ENCODE measurements at places on chromosomes 2 and 18.

DNA sequence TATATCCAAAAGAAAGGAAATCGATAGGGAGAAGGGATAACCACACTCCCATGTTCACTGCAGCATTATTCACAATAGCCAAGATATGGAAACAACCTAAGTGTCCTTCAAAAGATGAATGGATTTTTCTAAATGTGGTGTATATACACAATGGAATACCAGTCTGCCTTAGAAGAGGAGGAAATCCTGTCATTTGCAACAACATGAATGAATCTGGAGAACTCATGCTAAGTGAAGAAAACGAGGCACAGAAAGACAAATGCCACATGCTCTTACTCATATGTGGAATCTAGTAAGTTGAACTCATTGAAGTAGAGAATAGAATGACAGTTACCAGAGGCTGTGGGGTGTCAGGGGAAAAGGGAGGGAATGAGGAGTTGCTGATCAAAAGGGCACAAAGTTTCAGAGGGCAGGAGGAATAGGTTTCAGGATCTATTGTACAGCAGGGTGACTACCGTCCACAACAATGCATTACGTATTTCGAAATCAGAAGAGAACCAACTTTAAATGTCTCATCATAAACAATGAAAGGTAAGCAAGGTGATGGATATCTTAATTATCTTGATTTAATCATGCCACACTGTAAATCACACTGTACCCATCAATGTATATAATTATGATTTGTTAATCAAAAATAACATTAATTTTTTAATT, 46.1 kb downstream of the SIGLEC15 start:
- DNase-seq, result no peak

- DNase-seq, result no peak
These were observed 53.4 kb downstream of the KLF7 start for GRCh38 chr2:207112383-207112782.

DNA sequence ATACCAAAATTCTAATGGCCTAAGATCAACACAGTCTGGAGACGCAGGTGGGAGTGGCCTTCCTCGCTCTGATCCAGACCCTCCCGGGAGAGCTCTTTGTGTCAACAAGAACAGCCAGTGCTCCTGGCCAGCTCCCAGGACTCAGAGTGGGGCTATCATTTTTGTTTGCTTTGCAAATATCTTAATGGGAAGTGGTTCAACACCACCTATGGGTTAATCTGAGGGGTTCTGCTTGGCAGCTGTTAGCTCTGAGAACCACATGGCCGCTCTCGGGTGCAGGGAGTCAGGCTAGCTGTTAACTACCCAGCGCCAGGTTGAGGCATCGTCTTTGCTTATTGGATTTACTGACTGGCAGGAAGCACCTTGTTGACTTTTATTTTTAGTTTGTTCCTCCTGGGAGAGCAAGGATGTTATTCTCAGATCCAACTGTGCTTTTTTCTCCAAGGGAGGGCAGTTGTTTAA, 184.8 kb upstream of the SP5 start:
- no peak for DNase-seq

GRCh38 chr18:33673689-33674088, 95.7 kb downstream of the ASXL3 start:
- no peak for DNase-seq

GRCh38 chr2:114083717-114084387, 194.0 kb downstream of the ACTR3 start:
- no peak for DNase-seq

GRCh38 chr2:145325485-145325884, 805.6 kb upstream of the ZEB2 start:
- no peak for DNase-seq

DNA sequence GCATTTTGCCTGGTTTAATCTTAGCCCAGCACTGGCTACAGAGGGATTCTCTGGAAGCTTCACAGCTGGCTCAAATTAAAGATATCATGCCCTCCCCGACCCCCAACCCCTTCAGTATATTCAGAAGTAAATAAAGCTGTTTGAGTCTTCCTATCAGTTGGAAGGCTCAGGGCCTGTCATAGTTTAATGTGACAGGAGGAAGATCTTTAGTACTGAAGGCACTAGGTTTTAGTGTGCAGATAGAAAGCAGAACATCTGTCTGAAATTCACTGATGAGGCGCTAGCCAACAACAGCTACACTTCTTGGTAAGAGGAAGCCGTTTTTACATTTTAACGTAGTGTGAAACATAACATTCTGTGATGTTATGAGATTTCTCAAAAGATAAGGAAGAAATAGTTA, 969.1 kb upstream of the CDH2 start:
- DNase-seq, result no peak

- no peak for DNase-seq
These were observed 303.9 kb downstream of the EIPR1 start for GRCh38 chr2:3073704-3074103.

- peak; percentile 52 for DNase-seq
These were observed 9.0 kb upstream of the SLC20A1 start for GRCh38 chr2:112636605-112637288.

DNA sequence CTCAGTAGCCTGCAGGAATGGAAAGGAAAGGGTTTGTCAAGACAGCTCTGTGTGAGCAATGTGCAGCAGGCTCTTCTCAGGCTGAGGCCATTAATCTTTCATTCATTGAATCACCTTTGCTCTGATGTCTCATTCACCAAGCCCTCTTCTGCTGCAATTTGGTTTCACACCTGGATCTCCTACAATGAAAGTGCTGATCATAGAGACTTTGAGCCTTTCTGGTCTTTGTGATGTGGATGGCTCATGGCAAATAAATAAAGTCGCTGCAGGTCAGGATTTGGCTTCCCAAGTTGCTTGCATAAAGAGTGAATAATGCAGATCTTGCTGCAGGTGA, 95.8 kb upstream of the SPRED2 start:
- no peak for DNase-seq

DNA sequence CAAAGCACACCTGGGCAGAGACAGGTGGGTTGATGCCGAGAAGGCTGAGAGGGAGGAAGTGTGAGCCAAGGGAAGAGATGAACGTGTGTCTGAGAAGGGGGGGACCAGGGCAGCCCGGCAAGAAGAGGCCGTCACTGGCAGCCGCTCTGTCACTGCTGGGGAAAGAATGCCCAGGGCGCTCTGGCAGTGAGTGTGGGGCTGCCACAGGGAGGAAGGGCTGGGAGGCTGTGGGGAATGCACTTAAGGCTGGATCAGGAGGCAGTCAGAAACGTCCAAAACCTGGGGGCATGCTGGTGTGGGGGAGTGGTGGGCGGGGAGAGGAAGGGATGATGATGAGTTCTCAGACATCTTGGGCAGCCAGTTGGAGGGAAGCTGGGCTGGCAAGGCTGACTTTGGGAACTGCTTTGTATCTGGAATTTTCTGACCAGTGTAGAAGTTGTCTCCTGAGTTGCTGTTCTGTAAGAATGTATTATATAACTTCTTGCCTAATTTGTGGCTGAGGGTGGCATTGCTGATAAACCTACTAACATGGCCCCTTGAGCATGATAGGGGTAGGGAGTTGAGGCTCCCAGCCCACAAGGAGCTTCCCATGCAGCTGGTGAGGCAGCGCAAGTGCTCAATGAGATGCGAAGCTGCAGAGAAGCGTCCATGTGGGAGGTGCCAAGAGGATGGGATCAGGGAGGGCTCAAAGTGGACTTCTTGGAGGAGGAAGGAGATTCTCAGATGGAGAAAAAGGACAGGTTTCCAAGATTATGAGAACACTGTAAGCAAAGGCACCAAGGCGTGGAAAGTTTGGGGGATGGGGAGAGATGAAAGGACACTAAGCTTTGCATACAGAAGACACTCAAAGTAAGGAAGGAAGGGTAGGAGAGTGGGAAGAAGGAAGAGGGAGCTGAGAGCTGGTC, 185.1 kb upstream of the HAAO start:
- DNase-seq, result no peak

DNA sequence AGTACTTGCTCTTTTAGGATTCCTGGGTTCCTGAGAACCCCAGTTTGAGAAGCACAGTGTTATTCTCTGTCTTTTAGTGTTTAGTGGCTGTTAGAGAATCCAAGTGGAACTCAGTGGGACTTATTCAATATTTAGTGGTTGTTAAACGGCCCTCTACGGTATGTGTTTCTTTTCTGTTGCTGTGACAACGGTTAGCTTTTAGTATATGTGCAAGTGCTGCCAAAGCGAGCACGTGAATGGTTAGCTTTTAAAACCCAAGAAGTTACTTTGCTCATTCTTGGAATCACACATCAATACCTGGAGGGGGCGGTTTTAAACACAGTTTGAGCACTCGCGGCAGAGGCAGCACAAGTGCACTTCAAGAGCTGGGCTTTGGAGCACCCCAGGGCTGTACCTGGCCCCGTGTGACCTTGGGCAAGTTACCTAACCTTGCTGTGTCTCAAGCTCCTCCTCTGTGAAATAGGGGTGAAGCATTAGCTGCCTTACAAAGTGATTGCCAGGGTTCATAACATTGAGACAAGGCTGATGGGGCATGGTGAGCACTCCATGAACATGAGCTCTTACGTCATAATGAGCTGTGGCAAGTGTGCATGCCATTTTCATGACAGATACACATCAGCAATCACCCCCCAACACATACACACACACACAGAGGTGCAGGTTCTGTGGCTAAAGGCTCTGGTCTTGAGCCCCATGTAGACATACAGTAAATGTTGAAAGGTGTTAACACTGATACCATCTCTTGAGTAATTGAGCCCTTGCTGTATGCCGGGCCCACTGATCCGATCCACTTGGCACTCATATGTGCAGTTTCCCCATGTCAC, 234.1 kb downstream of the ALPK2 start:
- no peak for DNase-seq

DNA sequence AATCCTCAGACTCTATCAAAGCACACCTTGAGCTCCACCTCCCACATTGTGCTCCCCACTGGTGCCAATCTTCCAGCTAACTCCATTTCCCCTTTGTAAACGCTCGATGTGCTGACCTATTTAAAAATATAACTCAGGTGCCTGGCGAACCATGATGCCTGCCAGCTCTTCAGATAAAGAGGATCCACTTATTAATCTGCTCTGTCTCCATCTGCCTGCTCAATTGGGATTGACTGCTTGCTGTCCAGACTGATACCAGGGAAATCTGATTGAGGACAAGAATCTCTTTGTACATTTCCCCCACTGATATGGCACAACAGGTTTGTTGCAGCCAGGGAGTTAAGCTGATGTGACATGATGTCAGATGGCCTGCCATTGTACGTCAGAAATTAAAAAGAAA, 2036.5 kb upstream of the CELF4 start:
- DNase-seq, result no peak

- DNase-seq, result no peak
These were observed 125.7 kb downstream of the UXS1 start for GRCh38 chr2:106068451-106068850.

DNA sequence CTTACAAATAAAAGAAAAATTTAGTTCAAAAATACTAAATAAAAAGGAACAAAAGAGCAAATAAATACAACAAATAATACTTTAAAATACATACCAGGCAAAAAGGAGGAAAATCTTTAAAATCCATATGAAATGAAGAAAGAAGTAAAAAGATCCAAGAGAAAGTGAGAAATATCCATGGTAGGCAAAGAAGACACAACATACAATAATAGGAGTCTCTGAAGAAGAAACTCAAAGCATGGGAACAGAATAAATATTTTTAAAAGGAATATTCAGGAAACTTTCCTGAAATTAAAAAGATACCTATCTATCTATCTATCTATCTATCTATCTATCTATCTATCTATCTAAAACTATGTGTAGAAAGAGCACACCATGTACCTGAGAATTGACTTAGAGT, 196.8 kb downstream of the TMEM247 start:
- no peak for DNase-seq

DNA sequence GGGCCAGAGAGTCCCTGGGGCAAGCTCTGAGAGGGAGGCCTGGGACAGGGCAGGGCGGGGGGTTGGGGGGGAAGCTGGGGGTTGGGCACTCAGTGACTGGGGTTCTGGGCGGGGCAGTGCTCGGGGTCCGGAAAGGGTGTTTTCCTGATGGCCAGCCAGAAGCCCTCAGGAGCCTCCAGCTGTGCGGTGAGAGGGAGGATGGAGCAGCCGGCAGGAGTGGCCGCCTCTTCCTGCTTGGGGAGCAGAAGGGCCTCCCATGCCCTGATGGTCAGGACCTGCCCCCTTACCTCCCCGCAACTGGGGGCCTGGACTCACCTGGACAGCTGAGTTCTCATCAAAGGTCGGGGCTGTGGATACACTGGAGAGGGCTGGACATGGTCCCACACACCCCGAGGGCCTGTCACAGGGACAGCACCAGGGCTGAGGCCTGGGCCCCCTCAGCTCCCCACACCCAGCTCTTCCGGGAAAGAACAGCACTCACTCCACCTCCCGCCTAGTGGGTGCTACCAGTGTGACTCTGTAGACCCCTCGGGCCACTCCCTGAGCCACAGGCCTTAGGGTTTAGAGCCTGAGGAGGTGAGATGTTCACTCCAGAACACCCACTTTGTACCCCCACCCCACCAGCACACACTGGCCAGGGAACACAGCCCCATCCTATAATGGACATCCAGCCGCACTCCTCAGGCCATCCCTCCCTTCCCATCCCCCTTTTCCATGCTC, 6.7 kb downstream of the SFTPB start:
- DNase-seq, result no peak

DNA sequence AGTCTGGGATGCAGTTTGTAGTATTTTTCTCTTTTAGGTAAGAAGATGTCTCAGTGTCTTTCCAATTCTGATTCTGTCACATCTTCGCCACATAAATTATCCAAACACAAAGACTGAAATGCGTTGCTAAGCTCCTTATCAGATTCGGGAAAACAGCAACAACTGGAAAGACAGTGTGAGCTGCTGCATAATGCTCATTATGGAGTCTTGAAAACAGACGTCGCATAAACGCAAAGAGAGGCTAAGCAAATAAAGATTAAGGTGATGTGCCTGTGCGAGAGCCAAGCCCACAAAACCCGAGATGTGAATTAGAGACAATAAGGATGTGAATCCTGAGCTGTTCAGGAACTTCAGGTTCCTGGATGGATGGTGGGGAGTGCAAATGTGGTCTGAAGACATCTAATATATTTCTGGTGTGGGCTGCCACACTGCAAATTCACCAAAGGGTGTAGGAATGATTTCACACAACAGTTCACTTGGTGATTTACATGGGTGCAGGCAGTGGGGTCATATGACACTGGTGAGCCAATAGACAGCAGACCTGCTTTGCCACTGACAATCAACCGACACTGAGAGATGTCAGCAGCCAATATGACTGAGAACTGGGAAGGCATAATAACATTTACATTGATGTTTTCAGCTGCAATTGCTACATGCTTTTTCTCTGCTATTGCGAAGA, 195.8 kb downstream of the MTX2 start:
- DNase-seq, result no peak

- DNase-seq, result no peak
These were observed 174.2 kb upstream of the RBMS1 start for GRCh38 chr2:160667811-160668210.
